ENCODE measurements at places on chromosomes 3 and 15.

GRCh38 chr3:124272605-124273151 lies 280.8 kb upstream of the ROPN1 start:
- DNase-seq, result no peak

DNA sequence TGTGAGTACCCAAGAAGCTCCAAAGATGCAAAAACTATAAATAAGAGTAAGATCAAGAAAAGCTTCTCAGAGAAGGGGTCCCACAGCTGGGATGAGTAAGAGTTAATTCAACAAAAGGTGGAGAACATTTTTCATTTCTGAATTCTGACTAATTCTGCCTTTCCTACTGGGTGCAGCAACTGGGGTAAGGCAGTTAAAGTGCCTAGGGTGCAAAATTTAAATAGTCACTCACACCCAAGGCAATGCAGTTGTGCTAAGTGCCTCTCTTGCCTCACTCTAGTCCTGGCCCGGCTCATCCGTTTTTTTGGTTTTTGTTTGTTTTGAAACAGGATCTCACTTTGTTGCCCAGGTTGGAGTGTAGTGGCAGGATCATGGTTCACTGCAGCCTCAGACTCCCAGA lies 240.2 kb downstream of the TP63 start:
- no peak for DNase-seq

DNA sequence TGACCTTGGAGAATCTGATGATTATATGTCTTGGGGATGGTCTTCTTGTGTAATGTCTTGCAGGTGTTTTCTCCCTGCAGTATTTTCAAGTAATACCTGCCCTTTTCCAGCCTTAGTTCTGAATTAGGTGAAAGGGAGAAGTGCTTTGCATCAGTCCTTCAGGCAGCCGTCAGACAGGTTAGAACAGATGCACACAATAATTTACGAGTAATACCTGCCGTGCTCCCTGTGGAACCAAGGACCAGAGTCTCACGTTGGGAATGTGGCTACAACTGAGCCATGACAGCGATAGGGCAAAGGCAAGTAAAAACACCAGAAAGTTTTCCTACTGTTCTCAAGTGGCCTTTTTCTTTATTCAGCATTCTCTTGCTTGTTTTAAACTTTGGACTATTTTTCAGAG lies 69.1 kb downstream of the CHCHD6 start:
- DNase-seq, result no peak

GRCh38 chr3:47954567-47954966 lies 61.6 kb downstream of the MAP4 start:
- no peak for DNase-seq

- DNase-seq, result no peak
These were observed 62.9 kb upstream of the PTX3 start for GRCh38 chr3:157373783-157374182.

- no peak for DNase-seq
These were observed 73.3 kb downstream of the SLC24A1 start for GRCh38 chr15:65695081-65695480.

DNA sequence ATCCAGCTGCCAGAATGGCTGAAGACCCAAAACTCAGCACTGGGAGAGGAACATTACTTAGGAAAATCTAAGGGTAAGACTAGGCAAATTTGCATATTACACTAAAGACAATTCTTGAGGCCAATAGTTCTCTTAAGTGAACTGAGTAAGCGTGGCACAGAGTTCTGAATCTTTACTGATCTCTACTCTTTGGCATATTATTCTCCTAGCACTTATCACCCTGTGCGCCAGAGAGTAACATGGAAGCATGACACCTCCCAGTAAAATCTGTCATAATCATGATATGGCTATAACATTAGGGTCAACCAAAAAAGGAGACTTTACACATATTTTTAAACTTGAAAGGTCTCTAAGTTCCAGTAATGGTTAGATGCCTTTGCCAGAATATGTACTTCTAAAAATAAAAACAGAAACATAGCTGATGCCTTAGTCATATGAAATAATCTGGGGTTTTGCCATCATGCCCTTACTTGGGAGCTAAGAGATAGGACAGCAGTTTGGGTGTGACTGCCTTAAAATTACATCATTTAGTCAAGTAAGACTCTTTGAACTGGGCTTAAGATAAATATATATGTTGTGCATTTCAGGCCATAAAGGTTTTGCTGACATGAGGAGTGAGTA lies 290.5 kb downstream of the PLCL2 start:
- DNase-seq, result no peak

DNA sequence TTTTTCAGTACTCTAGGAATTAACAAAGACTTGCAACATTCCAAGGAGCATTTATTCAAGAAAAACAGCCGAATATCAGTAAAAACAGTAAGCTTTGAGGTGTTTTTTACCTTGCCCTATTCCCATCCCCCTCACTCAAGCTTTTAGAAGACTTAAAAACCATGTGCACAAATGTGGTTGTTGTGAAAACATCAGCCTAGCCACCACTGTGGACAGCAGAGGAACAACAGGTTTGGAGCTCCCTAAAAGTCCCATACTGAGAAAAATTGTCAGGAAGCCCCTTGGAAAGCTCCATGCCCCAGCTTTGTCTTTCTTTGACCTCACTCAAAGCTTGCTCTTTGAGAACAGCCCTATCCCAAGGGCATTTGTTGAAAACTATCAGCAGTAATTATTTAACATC lies 34.7 kb upstream of the RSL24D1 start:
- DNase-seq, result no peak

- no peak for DNase-seq
These were observed 31.8 kb upstream of the DCLK3 start for GRCh38 chr3:36796161-36796560.

GRCh38 chr15:57422113-57422754 lies 45.9 kb downstream of the CGNL1 start:
- no peak for DNase-seq

DNA sequence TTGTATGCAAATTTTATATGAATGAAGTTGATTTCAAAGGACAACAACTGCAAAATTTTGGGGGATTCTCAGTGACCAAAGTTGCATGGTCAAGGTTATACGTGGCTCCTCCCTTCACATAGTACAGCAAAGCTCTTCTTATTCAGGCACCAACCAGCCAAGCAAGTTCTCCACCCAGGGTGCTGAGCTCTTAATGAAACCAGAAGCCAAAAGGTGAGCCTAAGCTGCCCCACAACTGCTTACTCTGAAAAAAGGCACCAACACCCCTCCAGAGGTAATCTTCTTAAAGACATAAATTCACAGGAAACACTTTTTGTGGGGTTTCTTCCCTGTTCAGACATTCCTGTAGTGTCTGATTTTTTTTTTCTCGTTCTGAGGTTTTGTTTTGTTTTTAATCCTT lies 106.1 kb upstream of the GMNC start:
- DNase-seq, result no peak

- DNase-seq, result no peak
These were observed 15.4 kb downstream of the SH3BP5 start for GRCh38 chr3:15316998-15317435.

DNA sequence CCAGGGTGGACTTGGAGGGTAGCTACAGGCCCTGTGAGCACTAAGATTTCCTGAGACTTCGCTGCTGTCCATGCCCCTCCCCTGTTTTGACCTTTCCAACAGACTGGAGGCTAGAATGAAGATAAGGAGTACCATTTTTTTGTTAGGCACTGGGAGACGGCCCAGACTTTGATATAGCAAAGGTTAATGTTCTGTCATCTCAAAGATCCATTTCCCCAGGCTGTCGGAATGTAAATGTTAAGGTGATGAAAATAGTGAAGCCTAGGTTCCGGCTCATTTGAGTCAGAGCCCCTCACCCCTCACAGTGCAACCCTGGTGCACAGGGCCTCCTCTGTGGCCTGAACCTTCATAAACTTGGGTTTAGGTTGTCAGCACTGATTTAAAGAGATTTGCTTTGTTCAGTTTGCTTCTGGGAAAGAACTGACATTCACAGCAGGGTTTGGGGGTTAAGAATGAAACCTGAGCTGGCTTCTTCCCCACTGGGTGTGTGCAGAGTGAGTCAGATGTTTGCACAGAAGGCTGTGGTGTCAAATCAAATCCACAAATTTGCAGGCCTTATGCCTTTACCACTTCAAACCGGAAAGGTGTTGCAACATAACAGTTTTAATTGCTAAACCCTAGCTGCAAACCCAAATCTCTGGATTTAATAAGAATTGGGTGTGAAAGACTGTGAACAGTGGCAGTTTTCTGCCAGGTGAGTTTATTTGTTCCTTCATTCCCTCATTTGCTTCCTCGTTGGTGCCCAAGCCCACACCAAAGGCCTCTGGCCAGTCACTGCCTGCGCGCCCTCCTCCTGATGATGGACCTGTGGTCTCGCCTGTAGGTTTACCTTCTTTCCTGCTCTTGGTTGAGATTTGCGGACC lies 20.6 kb upstream of the KCTD6 start:
- peak; percentile 94 for DNase-seq

DNA sequence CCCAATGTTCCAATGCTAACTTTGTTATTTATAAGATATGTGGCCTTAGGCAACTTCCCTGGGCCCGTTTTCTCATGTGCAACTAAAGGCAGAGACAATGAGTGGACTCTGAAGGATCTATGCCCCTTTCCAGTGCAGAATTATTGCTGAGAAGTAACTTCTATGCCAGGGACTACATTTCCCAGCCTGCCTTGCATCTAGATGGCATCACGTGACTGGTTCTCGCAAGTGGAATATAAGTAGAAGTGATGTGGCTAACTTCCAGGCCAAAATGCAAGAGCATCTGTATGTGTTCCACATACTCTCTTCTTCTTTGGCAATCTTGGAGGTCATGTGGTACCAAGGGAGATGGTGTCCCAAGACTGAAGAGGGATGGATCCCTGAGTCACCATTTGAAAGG lies 674.4 kb downstream of the NTRK3 start:
- no peak for DNase-seq

DNA sequence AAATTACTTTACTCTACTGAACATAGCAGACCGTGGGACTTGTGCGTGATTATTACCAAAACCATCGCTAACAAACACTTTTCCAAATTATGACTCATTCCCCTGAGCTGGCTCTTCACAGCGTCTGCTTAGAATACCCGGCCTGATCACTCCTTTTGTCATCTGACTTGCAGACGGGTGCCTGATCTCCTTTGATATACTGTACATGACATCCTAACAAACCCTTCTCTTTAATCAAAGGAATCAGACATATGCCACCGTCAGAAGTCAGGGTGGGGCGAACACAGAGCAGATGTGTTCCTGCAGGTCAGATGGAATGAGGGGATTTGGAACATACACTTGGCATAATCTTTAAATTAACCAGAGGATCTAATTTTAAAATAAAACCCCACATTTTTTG lies 48.5 kb upstream of the SH3GL3 start:
- DNase-seq, result no peak

DNA sequence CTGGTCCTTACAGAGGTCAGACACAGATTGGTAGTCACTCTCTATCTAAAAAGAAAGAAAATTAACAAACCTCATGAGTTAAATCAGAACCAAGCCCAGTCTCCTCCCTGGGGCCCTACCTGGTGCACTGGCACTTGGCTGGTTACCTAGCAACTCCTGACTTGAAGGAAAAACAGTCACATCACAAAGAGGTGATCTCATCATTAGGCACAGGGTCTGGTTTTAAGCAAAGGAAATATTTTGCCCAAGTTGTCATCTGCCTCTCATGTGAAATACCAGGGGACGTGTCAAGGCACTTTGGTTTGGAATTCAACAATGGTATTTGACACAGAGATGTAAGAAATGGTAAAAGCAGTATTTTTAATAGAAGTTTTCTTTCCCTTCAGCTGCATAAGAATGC lies 47.7 kb upstream of the FMN1 start:
- peak; percentile 7 for DNase-seq

DNA sequence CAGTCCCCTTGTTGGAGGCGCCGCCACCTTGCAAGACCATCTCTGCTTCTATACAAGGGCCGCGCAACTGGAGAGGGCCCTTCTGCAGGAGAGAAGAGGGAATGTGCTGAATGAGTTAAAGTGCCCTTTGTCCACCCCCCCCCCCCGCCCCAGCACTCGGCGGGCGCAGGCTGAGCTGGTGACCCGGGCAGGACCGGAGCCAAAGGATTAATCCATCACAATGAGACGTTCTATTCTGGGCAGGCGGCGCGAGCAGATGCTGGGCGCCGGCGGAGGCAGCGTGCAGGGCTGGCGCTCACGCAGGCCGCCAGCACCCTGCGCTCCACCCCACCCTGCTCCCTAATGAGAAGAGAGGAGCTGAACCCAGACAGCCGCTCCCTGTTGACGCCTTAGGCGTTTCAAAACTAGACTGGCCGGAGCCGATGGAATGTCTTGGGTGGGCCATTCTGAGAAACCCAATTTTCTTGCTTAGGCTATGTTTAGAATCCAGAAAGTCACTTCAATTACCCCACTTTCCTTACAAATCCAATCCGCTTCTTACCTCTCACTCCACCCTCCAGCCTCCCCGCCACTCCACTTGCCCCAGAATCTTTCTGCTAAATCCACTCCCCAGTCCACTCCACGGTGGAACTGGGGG lies 32.9 kb downstream of the GJD2 start:
- DNase-seq, result no peak

- DNase-seq, result no peak
These were observed 30.4 kb upstream of the CORO2B start for GRCh38 chr15:68548364-68548763.
